NCI-H1417 treated with DMSO at 0.1 percent for 48 hours (cell line): ENCODE measurements at places on chromosomes 3 and 15.

DNA sequence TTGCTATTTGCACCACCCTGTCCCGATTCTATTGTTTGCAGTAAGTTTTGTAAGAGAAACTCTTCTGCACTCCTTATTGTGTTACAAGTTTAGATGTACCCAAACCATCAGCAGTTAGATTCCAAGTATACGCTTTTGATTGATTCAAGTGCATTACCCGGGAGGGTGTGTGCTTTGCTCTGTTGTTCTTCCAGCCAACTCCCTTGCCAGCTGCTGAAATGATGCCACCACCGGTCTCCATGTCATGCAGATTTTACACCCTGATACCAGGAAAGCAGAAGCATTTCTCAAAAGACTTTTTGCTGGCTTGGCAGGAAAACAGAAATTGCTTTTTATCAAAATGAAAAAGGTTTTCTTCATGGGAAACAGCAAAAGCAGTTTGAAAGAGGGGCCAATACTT lies 1006.6 kb upstream of the CFAP20DC start:
- DNase-seq = no peak

GRCh38 chr3:61146010-61146890 lies 105.0 kb downstream of the FHIT start:
- DNase-seq = peak; percentile 46

- no peak for DNase-seq
These were observed 688.6 kb upstream of the ZNF385D start for GRCh38 chr3:22439626-22440025.

GRCh38 chr3:117126946-117127546 lies 417.5 kb downstream of the TUSC7 start:
- DNase-seq = no peak

GRCh38 chr15:55564347-55565145 lies 23.6 kb downstream of the PYGO1 start:
- no peak for DNase-seq

DNA sequence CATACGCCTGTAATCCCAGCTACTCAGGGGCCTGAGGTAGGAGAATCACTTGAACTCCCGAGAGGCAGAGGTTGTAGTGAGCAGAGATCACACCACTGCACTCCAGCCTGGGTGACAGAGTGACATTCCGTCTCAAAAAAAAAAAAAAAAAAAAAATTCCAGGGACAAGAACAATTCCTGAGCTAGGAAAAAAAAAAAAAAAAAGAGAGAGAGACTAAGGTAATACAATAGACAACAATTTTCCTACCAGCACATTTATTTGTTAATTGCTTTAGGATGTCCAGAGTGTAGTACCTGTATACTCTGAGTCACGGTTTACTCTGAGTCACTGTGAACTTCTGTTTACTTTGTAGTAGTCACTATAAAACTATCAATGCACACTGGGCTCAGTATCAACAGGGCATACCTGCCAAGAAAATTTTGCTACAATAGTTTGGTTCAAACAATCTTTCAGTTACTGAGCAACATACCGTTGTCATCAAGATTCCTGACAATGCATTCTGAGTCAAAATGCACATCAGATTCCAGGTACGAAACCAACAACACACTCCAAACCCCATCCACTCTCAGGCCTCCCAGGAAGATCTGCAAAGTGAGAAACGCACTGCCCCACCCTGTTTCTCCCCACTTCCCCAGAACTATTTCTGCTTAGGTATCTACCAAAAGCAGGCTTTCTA lies 28.3 kb downstream of the IGF2BP2 start:
- no peak for DNase-seq

GRCh38 chr3:171383206-171384018 lies 76.8 kb downstream of the TNIK start:
- DNase-seq = no peak

- DNase-seq = no peak
These were observed 263.6 kb upstream of the AZI2 start for GRCh38 chr3:28612232-28612631.

DNA sequence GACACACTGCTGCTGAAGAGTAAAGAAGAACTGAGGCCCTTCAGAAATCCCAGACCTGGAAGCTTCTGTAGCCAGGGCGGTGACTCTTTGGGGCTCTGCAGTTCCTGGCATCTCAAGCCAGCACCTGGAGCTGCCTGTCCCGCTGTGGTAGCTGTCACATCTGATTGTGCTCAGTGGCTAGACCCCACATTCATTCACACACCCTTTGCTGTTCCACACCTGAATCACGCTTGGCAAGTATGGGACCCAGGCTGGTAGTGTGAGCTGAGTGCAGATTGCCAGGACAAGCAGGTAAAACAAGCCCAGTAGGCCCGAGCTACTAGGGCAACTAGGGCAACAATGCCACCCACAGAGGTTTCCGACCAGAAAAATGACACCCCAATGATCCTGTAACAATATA lies 218.2 kb downstream of the VGLL3 start:
- DNase-seq = no peak

GRCh38 chr3:197490098-197491058 lies 65.4 kb downstream of the BDH1 start:
- DNase-seq = no peak
